CD4-positive, alpha-beta memory T cell (primary cell): ENCODE measurements at places on chromosomes 5 and 9. TPM values are rescaled to one million over a fixed set of nuclear protein-coding genes. Genes with fewer than 3 reads are reported as not detected.

DNA sequence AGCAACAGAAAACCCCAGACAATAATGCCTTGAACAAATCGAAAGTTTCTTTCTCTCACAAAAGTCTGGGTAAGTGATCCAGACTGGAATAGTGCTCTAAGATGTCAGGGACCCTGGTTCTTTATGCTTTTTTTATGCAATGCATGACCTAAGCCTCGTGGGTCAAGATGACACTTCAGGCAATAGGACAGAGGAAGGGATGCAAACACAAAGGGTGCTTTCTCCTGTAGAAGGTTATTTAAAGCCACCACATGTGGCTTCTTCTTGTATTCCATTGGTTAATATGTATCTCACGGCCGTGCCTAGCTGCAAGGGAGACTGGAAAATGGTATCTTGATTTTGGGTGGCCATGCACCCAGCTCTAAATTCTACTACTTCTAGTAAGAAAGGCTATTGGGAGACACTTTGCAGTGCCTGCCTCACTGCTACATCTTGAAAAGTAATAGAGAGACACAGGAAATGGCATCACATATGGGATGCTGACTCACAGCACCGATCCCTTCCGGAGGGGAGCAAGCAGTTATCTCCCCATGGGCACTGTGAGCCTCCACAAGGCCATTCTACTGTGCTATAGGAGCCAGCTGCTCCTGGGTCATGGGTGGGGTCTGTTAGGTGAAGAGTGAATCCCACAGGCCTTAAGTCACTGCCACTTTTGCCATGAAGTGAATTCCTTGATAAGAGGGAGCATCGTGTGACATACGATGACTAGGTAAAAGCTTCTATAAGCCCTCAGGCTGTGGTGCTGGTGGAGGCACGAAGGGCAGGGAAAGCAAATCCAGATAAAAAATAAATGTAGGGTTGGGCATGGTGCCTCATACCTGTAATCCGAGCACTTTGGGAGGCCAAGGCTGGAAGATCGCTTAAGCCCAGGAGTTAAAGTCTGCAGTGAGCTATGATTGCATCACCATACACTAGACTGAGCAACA is 32.5 kb upstream of the RAB14 start:
- no peak for DNase-seq
- H3K4me3 ChIP-seq, result no peak overlapping the region
- H3K27ac ChIP-seq, result no peak overlapping the region
- H3K27me3 ChIP-seq, result no peaks in the 10 kb centered on the region

GRCh38 chr9:134738869-134739659 is 97.5 kb downstream of the COL5A1 start:
- H3K4me1 ChIP-seq, result no peaks in the 10 kb centered on the region
- DNase-seq, result no peak
- no peaks in the 10 kb centered on the region for H3K27me3 ChIP-seq

- no peaks in the 10 kb centered on the region for H3K4me1 ChIP-seq
- H3K4me3 ChIP-seq, result no peak overlapping the region
- no peak overlapping the region for H3K27ac ChIP-seq
- H3K36me3 ChIP-seq, result no peaks in the 10 kb centered on the region
- DNase-seq, result no peak
- no peaks in the 10 kb centered on the region for H3K27me3 ChIP-seq
Observed at GRCh38 chr5:154087260-154087659, 48.5 kb downstream of the MFAP3 start.

GRCh38 chr5:98568336-98568735 is 205.1 kb upstream of the RGMB start:
- no peak overlapping the region for H3K4me3 ChIP-seq
- DNase-seq, result no peak
- H3K36me3 ChIP-seq, result no peaks in the 10 kb centered on the region
- no peak overlapping the region for H3K27ac ChIP-seq
- H3K27me3 ChIP-seq, result no peaks in the 10 kb centered on the region

- no peaks in the 10 kb centered on the region for H3K36me3 ChIP-seq
- no peak for DNase-seq
- no peaks in the 10 kb centered on the region for H3K4me1 ChIP-seq
- no peak overlapping the region for H3K27ac ChIP-seq
Observed at GRCh38 chr5:64147849-64148441, 17.7 kb upstream of the RNF180 start.

Gene GRXCR2
- not detected for total RNA-seq

DNA sequence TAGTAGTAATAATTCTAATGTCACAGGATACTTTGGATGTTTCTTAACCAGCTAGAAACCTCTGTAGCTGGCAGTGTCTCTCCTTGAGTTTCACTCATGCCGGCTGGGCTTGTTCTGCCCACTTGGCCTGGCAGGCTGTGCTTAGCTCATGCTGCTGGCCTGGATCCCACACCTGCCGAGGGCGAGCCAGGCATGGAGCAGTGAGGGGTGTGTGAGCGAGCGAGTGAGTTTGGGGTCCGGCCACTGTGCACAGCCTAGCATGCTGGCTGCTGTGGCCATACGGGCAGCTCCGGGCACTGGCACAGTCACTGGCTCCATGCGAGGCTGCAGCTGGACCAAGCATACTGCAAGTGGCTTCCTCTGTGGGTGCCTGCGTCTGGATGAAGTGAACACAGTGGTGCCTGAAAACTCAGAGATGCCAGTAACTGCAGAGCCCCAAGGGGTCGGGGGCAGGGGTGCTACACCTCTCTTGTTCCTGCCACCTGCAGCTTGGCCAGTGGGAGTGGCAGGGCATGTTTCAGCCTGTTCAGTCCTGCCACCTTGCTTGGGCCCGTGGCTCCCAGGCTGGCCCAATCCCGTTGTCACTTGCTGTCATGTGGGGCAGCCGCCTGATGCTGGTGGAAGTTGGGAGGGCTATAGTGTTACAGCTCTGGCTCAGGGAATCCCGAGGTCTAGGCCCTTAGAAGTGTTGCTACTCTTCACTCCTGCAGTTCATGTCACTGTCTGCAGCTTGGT is 9.9 kb downstream of the FSD1L start:
- H3K27me3 ChIP-seq, result no peaks in the 10 kb centered on the region
- H3K4me3 ChIP-seq, result no peak overlapping the region
- no peak for DNase-seq
- H3K4me1 ChIP-seq, result no peaks in the 10 kb centered on the region
- H3K36me3 ChIP-seq, result no peaks in the 10 kb centered on the region

Gene GAPT
- total RNA-seq, result not detected

DNA sequence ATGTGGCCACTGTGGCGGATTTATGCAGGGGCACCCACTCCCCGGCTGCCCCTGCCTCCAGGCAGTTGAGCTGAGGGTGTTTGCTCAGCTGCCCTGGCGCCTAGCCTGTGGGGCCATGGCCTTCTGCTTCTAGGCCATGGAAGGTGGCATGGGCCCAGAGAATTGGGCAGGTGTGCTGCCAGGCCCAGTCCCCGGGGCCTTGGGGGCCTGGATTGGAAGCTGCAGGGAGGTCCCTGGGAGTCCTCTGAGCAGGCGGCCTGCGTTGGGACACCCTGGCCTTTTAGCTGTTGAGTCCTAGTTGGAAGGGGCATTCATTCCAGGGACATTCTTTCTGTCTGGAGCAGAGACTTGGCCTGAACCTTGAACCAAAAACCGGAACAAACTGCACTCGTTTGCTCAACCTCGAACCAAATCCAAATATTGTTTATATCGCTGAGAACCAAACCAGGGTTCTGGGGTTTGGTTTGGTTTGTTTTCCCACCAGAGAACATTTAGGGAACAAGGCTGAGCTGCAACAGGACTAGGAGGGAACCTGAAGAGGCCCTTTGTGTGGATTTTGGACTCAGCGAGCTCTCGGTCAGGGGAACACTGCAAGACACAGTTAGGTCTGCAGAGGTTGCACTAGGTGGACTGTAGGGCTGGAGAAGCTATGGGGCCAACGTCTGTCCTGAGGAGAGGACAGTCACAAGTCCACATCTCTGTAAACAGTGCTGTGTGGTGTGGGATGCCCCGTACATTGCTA is 116.8 kb downstream of the BOD1 start:
- no peaks in the 10 kb centered on the region for H3K36me3 ChIP-seq
- no peak overlapping the region for H3K4me3 ChIP-seq
- no peak for DNase-seq
- H3K27me3 ChIP-seq, result no peaks in the 10 kb centered on the region
- no peak overlapping the region for H3K27ac ChIP-seq

DNA sequence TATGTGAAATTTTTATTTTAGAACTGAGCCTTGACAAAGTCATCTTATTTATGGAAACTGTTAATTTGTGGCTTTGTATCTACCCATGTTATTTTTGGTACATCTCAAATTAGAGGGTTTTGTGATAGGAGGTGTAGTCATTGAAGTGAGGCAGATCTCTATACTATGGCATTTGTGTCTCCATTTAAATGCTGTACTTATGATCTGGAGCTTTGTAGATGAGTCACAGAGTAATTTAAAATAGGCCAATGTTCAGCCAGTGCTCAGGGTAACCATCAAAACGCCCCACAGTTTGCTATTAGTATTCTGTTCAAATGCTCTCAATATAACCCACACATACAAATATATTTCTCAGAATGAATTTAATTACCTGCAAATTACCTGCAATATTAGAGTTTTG is 351.5 kb upstream of the KLF9 start:
- no peaks in the 10 kb centered on the region for H3K4me1 ChIP-seq
- DNase-seq, result no peak
- no peaks in the 10 kb centered on the region for H3K27me3 ChIP-seq
- H3K36me3 ChIP-seq, result no peaks in the 10 kb centered on the region

- peaks cover 91% of the 10 kb centered on the region for H3K4me1 ChIP-seq
- no peaks in the 10 kb centered on the region for H3K27me3 ChIP-seq
- H3K36me3 ChIP-seq, result no peaks in the 10 kb centered on the region
- no peak overlapping the region for H3K4me3 ChIP-seq
Observed at GRCh38 chr5:154779105-154779504, 23.9 kb downstream of the LARP1 start.

Gene SHOC1
- not detected for total RNA-seq

DNA sequence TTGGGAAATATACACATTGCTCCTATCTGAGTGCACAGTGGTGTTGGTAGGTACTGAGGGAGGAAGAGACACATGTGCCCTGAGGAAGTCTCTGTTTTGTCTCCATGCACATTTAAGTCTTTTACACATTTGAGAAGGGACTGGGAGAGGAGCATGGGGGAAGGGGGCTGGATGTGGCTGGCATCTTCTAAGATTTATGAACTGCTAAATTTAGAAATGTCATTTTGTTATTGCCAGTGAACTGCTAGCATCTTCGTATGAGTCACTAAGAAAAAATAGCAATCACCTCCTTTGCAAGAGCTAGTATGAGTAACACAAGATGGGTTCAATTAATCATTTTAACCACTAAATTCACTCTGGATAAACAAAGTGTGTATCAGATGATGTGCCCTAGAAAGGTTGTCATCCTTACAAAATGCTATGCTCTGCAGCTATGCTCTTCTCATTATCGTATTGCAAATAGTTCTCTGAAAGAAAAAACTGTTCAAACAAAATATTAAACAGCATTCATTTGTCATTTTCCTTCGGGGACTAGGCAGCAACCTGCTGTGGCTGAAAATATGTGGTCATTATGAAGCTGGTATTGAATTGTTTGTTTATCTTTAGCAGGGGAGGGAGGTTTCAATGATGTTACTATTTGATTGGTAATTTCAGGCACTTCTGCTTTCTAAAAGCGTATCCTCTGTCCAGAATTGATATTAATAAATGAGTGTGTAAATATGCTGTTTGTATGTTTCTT is 236.5 kb downstream of the DMRTA1 start:
- no peak for DNase-seq
- H3K27me3 ChIP-seq, result no peaks in the 10 kb centered on the region
- no peak overlapping the region for H3K27ac ChIP-seq
- no peak overlapping the region for H3K4me3 ChIP-seq
- no peaks in the 10 kb centered on the region for H3K4me1 ChIP-seq

DNA sequence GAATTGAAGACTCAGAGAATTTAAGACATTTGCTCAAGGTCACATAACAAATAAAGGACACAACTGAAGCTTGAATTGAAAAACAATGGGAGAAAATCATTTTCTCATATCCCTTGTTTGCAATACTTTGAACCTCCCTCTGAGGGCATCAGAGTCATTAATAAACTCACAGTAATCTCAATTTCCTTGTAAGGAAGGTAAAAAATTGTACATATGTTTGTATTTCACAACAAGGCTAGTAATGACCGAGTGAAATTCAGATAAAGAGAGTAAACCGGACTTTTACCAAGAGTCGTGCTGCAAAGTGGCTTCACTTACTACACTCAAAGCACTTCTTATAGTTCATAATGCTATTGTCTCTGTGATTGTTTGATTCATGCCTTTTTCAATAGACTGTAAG is 665.0 kb downstream of the NR2F1-AS1 start:
- no peak for DNase-seq
- no peak overlapping the region for H3K27ac ChIP-seq
- no peaks in the 10 kb centered on the region for H3K27me3 ChIP-seq
- H3K4me1 ChIP-seq, result no peaks in the 10 kb centered on the region

- H3K4me1 ChIP-seq, result no peaks in the 10 kb centered on the region
- H3K27me3 ChIP-seq, result no peaks in the 10 kb centered on the region
- H3K27ac ChIP-seq, result no peak overlapping the region
Observed at GRCh38 chr5:128408622-128409021, 129.4 kb downstream of the FBN2 start.

Gene WNT8A
- total RNA-seq, result not detected

Gene INSL6
- total RNA-seq, result not detected

Gene C6
- not detected for total RNA-seq

- DNase-seq, result no peak
- H3K36me3 ChIP-seq, result no peaks in the 10 kb centered on the region
- H3K27me3 ChIP-seq, result no peaks in the 10 kb centered on the region
- H3K4me3 ChIP-seq, result no peak overlapping the region
Observed at GRCh38 chr5:147554261-147554817, 44.5 kb upstream of the DPYSL3 start.

DNA sequence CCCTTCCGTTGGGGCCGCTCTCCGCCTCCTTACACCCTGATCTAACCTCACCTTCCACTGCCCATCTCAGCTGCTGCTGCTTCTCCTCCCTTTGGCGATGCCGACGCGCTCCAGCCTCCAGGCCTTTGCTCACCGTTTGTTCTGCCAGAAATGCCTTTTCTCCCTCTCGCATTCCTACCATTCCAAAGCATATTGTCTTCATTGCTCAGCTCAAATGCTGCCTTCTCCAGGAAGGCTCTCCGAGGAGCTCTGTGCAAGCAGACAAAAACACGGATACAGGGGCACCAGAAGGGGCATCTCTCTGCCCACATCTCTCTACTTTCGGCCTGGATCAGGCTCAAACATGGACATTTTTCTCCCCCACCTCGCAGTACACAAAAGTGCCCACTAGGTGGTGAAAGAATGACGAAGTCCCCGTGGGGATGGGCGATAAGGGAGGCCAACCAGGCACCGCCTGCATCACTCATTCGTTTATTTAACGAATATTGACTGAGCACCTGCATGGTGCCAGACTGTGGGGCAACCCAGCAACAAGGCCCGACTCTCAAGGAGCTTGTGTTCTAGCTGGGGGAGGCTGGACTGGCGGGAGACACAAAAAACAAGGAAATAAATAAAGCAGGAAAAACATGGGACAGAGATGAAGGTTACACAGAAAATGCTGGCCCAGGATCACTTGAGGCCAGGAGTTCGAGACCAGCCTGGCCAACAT is 7.3 kb upstream of the GRHPR start:
- H3K36me3 ChIP-seq, result no peaks in the 10 kb centered on the region
- H3K4me3 ChIP-seq, result no peak overlapping the region
- H3K27ac ChIP-seq, result no peak overlapping the region
- no peaks in the 10 kb centered on the region for H3K27me3 ChIP-seq

- H3K27me3 ChIP-seq, result no peaks in the 10 kb centered on the region
- H3K4me1 ChIP-seq, result no peaks in the 10 kb centered on the region
- no peak overlapping the region for H3K4me3 ChIP-seq
- no peak overlapping the region for H3K27ac ChIP-seq
Observed at GRCh38 chr5:128406803-128407202, 131.2 kb downstream of the FBN2 start.

- no peak overlapping the region for H3K27ac ChIP-seq
- no peaks in the 10 kb centered on the region for H3K36me3 ChIP-seq
- H3K4me1 ChIP-seq, result no peaks in the 10 kb centered on the region
- DNase-seq, result no peak
- H3K27me3 ChIP-seq, result no peaks in the 10 kb centered on the region
- H3K4me3 ChIP-seq, result no peak overlapping the region
Observed at GRCh38 chr5:1550287-1551076, 26.7 kb upstream of the LPCAT1 start.

Gene INSYN2B
- total RNA-seq, result not detected

Gene PCDHA3
- total RNA-seq, result not detected
